Pancreas (tissue), 10 donors: ENCODE measurements at places on chromosomes 3 and 15.
A peak's percentile ranks its signal among the peaks of the same experiment; 100 is the strongest.

- DNase-seq, result no peak
Measured at GRCh38 chr3:129758785-129759320, 134.7 kb downstream of the TMCC1 start.

DNA sequence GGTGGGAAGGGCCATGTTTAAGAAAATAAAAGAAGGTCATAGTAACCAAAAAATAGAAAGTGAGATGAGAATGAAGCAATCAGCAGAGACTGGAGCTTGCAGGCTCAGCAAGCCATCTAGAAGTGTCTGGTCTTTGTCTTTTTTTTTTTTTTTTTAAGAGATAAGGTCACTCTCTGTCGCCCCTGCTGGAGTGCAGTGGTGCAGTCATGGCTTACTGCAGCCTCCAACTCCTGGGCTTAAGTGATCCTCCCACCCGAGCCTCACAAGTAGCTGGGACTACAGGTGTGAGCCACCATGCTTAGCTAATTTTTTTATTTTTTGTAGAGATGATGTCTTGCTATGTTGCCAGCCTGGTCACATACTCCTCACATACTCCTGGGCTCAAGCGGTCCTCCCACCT, 36.2 kb downstream of the GXYLT2 start:
- no peak for DNase-seq

GRCh38 chr15:73650416-73651126, 17.4 kb upstream of the NPTN start:
- no peak for DNase-seq

GRCh38 chr15:83983634-83984458, 251.7 kb upstream of the GOLGA6L4 start:
- no peak for DNase-seq

- no peak for DNase-seq
Measured at GRCh38 chr3:141373768-141374526, 5.6 kb downstream of the ZBTB38 start.

DNA sequence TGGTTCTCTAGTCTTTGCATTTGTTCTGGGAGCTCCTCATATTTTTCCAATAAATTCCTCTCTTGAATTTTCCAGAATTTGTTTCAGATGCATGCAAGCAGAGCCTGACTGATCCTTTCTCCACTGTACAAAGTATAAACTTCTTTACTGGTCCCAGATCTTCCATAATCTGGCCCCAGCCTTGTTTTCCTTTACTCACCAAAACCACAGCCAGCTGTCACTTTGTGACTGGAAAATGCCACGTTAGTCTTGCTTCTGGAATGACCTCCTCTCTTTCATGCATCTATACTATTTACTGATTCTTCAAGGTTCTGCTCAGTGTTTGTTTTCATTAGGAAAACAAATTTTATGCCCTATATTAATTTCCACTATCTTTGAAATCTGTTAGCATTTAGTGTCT, 60.4 kb upstream of the SPPL2A start:
- no peak for DNase-seq

DNA sequence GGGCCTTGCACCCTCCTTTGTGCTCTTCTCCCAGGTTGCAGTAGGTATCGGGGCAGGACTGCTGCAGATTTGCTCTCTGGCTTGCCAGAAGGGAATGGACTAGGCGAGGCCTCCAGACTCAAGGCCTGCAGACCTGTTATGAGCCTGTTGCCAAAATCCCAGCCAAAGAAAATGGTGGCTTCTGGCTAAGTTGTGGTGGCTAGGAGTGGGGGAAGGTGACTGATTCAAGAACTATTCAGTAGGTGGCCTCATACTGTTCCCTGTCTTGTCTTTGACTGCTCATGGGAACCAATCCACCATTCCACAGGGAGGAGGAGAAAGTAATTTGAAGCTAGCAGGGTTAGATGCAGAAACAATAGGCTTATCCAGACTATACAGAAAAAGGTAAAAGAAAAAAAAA, 380.4 kb upstream of the PROK2 start:
- no peak for DNase-seq

DNA sequence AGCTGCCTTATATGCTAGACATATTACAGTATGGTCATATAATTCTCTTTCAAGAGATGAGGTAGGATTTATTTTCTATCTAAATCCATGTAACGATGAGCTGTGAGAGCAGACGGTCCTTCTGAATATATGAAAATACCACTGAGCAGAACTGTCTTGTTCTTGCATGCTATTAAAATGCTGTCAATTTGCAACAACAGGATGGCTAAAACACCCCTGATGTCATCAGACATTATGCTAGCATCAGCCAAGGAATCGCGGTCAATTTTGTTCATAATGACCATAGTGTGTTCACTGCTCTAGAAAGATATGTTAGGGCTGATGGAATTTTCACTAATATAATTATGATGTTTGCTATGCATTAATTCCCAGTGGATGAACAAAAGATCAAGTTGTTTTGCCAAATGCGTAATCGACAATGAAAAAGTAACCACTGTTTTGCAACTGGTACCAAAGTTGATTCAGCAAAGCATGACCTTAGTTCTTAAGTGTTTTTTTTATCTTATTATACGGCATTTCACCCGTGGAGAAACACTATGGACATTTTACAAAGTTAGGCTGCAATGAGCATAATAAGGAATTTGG, 765.4 kb upstream of the NR2F2 start:
- no peak for DNase-seq

DNA sequence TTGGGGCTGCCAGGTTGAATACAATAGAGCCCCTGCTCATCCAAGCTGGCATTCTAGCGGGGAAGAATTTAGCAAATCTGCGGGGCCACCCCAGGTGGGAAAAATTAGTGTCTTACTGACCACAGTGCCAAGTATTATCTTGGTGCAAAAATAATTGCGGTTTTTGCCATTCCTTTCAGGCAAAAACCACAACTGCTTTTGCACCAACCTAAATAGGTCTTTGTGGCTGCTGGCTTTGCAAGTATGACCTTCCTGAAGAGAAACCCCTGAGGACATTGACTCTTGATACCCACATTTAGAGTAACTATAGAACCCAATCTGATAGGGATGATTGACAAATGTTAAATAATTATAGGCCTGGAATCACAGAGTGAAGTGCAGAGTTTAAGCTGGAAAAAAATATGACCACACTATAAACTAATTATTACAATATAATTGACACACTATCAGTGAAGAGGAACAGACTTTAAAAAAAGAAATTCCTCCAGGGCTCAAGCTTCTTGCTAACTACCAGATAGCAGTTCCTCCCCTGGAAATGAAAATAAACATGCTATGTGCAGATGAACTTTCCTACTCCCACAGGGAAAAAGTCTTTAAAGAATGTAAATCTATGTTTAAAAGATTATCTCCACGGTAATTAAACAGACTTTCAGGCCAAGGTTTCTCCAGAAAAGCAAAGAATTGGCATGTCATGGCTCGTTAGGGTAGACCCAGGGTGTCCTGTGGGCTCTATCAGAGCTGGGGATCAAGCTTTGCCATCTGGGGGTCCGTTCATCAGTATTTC, 34.4 kb downstream of the CA12 start:
- DNase-seq, result no peak

DNA sequence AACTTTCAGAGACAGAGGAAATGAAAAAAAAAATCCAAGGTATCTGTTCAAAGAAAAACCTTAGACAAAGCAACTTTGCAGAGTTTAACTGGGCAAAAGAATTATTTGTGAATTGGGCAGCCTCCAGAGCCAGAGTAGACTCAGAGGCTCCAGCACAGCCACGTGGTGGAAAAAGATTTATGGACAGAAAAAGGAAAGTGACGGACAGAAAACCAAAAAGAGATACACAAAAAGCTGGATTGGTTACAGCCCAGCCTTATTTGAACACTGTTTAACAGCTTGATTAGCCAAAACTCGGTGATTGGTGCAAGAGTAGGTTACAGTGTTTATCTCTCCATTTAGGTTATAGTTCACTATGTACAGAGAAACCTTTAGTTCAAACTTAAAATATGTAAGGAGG, 23.7 kb upstream of the GPD1L start:
- peak; percentile 43 for DNase-seq

- no peak for DNase-seq
Measured at GRCh38 chr3:25856902-25857518, 67.1 kb downstream of the OXSM start.

- no peak for DNase-seq
Measured at GRCh38 chr15:100703032-100703578, 100.7 kb downstream of the ASB7 start.

DNA sequence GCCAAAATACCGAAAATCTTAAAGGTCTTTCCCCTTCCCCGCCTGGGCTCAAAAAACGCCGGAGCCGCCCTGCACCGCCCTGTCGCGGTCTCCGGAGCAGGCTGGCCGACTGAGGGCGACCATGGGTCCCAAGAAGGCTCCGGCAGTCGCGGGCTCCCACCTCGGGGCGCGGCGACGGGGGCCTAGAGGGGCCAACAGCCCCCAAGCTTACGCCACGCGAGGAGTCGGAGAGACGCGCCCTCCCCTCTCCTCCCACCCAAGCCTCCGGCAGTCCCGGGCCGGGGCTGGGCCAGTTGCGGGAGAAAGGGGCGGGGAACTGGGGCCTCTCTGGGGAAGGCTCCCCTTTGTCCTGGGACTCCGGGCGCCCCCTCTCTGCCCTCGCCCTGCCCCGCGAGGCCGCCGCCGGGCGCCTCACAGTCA, 69.2 kb downstream of the GOLGA8B start:
- DNase-seq, result peak; percentile 72

DNA sequence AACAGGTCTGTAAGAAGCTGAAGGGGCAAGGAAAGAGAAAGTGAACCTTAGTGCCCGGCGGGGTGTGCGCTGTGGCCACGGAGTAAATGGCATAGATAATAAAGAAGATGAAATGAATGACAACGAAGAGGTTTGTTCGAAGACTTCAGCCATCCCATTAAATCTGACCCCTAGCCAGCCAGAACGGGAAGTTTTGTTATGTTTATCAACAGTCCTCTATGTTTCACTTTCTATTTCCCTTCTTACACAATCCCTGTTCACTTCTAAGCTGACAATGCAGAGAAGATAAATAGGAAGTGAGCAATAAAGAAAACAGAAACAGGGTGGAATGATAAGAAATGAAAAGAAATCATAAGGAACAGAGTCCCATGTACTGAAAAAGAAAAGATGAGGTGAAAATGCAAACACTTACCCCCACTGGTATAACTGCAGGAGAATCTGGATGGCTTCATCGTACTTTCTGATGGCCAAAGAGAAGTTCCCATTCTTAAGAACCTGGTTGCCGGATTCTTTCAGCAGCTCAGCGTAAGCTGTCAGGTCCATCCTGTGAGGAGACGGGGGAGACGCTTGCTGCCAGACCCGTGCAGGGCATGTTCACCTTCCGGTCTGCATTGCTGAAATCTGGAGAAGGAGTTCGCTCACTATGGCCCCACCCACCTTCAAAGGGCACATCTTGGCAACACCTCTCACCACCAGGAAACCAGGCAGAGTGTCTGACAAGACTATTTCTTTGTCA, 36.8 kb downstream of the TRANK1 start:
- DNase-seq, result peak; percentile 15

GRCh38 chr3:71991046-71991445, 206.1 kb upstream of the PROK2 start:
- no peak for DNase-seq

GRCh38 chr3:20154928-20155327, 31.1 kb downstream of the SGO1 start:
- no peak for DNase-seq

DNA sequence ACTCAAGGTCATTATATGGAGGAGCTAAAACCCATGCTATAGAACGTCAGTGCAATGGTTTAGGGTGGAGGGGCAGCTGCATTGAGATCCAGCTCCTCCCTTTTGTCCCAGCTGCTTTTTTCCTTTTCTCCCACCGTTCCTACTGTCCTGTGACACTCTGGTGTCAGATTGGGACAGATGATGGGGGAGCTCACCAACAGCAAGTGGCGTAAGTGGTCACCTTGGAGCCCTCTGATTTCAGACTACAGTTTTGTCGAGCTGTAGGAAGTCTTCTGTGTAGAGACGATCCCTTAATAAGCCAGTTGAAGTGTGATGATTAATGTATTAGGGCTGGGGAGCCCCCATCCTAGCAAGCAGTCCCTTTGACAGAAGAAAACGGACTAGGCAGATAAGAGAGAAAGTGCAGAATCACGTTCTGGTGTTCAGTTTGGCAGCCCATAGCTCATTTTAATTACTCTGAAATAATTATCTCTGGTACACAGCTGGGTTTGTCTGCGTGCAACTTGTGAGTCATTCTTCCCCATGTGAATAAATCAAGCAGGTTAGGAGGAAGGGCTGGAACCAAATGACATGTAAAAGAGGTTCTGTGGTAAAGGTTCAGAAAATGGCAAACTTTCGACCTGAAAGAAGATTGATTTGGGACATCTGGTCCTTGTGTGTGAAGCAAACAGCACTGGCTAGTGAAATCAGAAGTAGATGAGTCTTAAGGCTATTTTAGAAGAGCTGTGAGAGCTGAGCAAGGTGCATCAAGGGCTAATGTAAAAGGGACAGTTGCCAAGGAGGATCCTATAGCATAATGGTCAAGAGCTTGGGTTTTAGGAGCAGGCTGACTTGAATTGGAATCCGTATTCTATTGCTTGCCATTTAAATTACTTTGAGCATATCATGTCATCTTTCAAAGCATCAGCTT, 241.4 kb downstream of the EDEM1 start:
- no peak for DNase-seq

DNA sequence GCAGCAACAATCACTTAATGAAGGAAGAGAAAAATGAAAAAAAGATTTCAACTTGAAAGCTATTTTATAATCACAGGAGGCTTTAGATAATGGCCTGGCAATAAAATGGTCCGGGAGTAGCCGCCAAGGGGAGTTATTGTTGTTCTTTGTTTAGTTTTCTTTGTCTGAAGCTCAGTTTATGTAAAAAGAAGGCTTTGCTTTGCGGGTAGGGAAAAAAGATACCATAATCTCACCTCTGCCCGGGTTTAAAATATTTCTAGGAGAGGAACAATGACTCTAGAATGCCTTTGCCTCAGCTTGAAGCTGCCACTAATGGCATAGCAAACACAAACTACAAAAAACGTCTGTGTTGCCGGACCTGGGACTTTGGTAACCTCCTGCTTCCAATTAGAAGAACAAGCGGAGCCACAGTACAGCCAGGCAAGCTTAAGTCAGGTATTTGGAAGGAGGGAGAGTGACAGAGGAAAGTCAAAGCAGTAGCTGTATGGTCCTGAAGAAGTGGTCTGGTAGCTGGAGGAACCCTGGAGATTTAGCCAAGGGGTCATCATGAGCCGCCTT, 764.5 kb downstream of the TUSC7 start:
- no peak for DNase-seq

- DNase-seq, result no peak
Measured at GRCh38 chr3:14234251-14235002, 55.8 kb downstream of the LSM3 start.

- no peak for DNase-seq
Measured at GRCh38 chr3:137012097-137012501, 54.3 kb downstream of the IL20RB start.

DNA sequence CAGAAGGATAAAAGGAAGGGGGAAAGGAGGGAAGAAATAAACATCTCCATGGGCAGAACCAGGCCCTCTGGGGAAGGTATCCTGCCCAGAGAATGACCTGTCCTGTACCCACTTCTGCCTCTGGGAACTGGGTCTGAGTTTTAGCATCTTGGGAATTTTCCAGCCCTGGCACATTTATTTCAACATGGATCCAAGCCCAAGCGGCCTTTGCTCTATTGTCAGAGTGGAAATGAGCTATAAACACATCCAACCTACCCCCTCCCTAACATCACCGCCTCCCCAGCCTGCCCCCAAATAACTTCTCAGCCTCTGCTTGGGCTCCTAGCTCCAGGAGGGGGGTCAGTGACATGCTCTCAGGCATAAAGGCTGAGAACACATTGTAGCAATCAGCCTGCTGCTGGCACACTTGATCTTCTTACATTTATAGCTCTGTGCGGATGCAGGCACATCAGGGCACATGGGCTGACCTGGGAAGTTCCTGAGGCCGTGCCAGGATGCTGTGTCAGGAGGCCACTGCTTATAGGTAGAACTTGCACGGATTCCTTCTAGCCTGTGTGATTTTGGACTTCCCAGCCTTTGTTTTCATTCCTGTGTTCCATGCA, 4.6 kb upstream of the OXTR start:
- no peak for DNase-seq

GRCh38 chr15:56815247-56815646, 81.9 kb upstream of the ZNF280D start:
- no peak for DNase-seq
